T-cell (primary cell): ENCODE measurements at places on chromosomes 7 and 10. TPM values are rescaled to one million over a fixed set of nuclear protein-coding genes. Genes with fewer than 3 reads are reported as not detected.
A peak's percentile ranks its signal among the peaks of the same experiment; 100 is the strongest.

GRCh38 chr7:153193144-153193595 is 433.6 kb downstream of the ACTR3B start:
- H3K4me1 ChIP-seq = no peaks in the 10 kb centered on the region
- DNase-seq = no peak
- H3K27ac ChIP-seq = no peak overlapping the region
- no peaks in the 10 kb centered on the region for H3K36me3 ChIP-seq
- no peaks in the 10 kb centered on the region for H3K27me3 ChIP-seq
- no peak overlapping the region for H3K4me3 ChIP-seq

DNA sequence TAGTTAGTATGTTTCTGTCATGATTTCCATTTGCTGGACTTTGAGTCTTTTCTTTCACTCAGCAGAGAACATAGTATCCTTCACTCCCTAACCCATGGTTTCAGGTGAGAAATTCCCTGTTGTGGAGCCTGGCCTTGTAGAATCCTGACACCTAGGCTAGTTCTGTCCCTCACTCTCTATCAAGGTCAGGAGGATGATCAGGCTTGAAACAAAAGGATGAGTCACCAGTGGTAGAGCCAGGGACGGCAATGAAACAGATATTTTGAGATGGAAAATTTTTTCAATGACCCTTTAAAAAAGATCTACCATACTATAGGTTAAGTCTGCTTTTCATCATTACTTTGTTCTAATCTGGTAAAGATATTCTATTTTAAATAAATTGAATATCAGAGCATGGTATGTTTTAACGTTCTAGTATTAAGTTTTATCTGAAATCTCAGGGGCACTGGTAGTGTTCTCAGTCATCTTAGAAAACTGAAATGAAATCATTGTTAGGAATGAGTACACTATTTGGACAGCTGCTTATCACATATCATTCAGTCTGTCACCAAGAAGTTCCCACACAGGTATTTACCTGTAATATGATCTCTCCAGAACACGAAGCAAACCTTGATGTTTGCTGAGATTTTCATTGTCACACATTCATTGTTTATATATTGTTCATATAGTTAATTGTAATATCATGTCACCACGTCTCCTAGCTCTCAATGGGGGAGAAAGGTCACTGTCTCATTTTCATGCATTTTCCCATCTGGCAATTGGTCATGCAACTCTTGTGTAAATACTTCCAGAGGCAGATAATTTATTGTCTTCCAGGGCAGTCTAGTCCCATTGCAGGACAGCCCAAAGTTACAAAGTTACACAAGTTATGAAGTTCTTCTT is 299.9 kb upstream of the LRRTM3 start:
- no peaks in the 10 kb centered on the region for H3K27me3 ChIP-seq
- no peak for DNase-seq
- H3K4me1 ChIP-seq = no peaks in the 10 kb centered on the region
- no peak overlapping the region for H3K4me3 ChIP-seq
- H3K27ac ChIP-seq = no peak overlapping the region
- H3K36me3 ChIP-seq = no peaks in the 10 kb centered on the region

DNA sequence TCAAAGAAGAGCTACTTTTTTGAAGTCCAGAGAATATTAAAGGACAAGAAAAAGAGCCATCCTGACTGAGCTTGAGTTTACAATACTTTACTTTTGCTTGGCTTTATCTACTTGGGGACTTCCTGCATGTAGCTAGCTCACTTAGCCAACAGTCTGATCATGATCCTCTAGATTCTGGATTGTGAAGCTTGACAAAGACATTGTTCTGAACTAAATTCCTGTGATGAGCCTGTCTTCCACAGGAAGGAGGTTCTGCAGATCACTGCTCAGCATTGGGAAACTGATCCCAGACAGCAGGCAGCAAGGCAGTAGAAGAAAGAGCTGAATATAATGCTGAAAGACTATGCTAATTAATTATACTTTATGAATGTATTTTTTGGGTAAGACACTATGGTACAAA is 296.4 kb downstream of the DGKB start:
- H3K27ac ChIP-seq = no peak overlapping the region
- no peaks in the 10 kb centered on the region for H3K27me3 ChIP-seq
- no peaks in the 10 kb centered on the region for H3K36me3 ChIP-seq

The TFR2 gene
- total RNA-seq = 3.8 TPM

DNA sequence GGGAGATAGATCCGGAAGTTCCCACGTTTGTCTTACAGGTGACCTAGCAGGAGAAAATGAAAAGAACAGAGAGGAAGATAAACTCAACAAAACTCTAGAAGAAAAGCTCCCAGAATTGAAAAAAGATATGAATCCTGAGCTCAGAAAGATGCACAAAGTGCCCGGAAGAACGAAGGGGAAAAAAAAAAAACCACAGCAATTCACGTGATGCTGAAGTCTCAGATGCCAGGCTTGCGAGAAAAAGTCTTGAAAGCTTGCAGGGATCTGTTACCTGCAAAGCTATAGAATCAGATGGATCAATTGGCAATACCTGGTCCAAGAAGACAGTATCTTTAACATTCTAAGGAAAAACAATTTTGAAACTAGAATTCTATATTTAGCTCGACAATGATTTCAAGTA is 33.5 kb downstream of the CARD11 start:
- H3K4me1 ChIP-seq = peaks cover 42% of the 10 kb centered on the region
- H3K27me3 ChIP-seq = no peaks in the 10 kb centered on the region
- peaks cover 32% of the 10 kb centered on the region for H3K36me3 ChIP-seq
- H3K4me3 ChIP-seq = no peak overlapping the region
- DNase-seq = no peak
- H3K27ac ChIP-seq = no peak overlapping the region

GRCh38 chr10:27748601-27749000 is 3.0 kb upstream of the MKX start:
- H3K36me3 ChIP-seq = no peaks in the 10 kb centered on the region
- no peak overlapping the region for H3K27ac ChIP-seq
- peaks cover 14% of the 10 kb centered on the region for H3K4me1 ChIP-seq
- H3K4me3 ChIP-seq = no peak overlapping the region
- H3K27me3 ChIP-seq = peaks cover 16% of the 10 kb centered on the region

The ATP6V0A4 gene
- not detected for total RNA-seq

- H3K36me3 ChIP-seq = no peaks in the 10 kb centered on the region
- H3K4me1 ChIP-seq = no peaks in the 10 kb centered on the region
- DNase-seq = no peak
- no peaks in the 10 kb centered on the region for H3K27me3 ChIP-seq
Measured at GRCh38 chr7:1322240-1323110, 89.8 kb downstream of the UNCX start.

DNA sequence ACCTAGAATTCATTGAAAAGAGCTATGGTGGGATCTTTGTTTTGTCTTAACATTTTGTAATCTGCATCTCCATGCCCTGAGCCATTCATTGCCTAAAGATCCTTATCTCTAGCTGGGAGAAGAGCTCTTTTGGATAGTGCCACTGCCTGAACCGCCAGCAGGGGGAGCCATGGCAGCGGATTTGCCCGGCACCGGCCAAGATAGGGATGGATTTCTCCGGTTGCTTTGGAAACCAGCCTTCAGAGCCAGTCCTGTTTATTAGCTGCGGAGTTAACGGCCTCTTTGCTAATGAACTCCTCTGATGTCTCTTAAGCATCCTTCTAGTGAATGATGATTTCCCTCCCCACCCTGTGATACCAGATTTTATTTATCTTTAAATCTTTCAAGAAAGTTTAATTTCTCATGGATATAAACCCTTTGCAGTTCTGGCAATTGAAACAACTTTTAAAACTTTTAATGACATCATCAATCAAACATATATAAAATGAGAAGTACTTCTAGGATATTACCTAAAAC is 58.2 kb upstream of the LYZL2 start:
- no peak overlapping the region for H3K27ac ChIP-seq
- no peak overlapping the region for H3K4me3 ChIP-seq
- peaks cover 16% of the 10 kb centered on the region for H3K27me3 ChIP-seq

DNA sequence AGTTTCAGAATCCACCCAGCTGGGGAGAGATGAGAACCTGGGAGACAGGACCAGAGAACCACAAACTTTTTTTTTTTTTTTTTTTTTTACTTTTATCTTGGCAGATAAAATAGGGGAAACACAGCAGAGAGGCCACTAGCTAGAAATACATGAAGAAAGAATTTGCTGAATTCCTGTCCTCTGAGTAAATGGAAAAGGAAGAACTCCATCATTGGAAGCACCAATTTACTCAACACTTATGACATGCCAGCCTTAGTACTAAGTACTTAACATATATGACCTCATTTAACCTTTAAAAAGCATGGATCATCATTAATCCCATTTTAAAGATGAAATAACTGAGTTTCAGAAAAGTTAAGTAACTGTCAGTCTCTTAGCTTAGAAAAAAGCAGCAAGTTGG is 343.0 kb upstream of the NPSR1 start:
- H3K27ac ChIP-seq = no peak overlapping the region
- peaks cover under 1% of the 10 kb centered on the region for H3K27me3 ChIP-seq
- no peak for DNase-seq
- no peaks in the 10 kb centered on the region for H3K36me3 ChIP-seq
- no peaks in the 10 kb centered on the region for H3K4me1 ChIP-seq

The ERVW-1 gene
- not detected for total RNA-seq

- DNase-seq = no peak
- H3K4me3 ChIP-seq = no peak overlapping the region
- H3K27me3 ChIP-seq = no peaks in the 10 kb centered on the region
- no peaks in the 10 kb centered on the region for H3K36me3 ChIP-seq
Measured at GRCh38 chr7:142413280-142414000, 155.6 kb upstream of the PRSS58 start.

- H3K4me1 ChIP-seq = no peaks in the 10 kb centered on the region
- H3K4me3 ChIP-seq = no peak overlapping the region
- no peak overlapping the region for H3K27ac ChIP-seq
- H3K36me3 ChIP-seq = no peaks in the 10 kb centered on the region
- no peak for DNase-seq
Measured at GRCh38 chr10:124268976-124269375, 149.7 kb downstream of the OAT start.

DNA sequence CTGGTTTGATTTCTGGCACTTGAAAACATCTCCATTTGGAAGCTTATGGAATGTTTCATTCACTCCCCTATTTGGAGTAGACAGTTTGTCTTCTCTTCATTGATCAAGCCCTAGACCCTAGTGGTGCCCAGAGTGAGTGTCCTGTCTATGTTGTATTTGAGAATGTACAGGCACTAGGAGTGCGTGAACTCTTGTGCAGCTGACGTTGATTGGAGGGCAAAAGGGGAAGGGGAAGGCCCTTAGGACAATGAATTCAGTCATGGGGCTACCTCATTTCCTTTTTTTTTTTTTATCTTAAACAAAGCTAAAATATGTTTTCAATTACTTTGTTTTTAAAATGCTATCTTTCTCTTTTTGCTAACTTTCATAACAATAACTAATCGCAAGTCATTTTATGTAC is 66.5 kb downstream of the ADD3 start:
- H3K4me3 ChIP-seq = no peak overlapping the region
- peaks cover 74% of the 10 kb centered on the region for H3K4me1 ChIP-seq
- no peaks in the 10 kb centered on the region for H3K27me3 ChIP-seq
- peak overlapping the region; percentile 39 for H3K27ac ChIP-seq
- DNase-seq = no peak
- no peaks in the 10 kb centered on the region for H3K36me3 ChIP-seq

The ITPRID1 gene
- not detected for total RNA-seq

GRCh38 chr10:43293677-43294057 is 26.8 kb upstream of the RASGEF1A start:
- peak overlapping the region; percentile 84 for H3K27ac ChIP-seq
- H3K4me1 ChIP-seq = peaks cover 4% of the 10 kb centered on the region

DNA sequence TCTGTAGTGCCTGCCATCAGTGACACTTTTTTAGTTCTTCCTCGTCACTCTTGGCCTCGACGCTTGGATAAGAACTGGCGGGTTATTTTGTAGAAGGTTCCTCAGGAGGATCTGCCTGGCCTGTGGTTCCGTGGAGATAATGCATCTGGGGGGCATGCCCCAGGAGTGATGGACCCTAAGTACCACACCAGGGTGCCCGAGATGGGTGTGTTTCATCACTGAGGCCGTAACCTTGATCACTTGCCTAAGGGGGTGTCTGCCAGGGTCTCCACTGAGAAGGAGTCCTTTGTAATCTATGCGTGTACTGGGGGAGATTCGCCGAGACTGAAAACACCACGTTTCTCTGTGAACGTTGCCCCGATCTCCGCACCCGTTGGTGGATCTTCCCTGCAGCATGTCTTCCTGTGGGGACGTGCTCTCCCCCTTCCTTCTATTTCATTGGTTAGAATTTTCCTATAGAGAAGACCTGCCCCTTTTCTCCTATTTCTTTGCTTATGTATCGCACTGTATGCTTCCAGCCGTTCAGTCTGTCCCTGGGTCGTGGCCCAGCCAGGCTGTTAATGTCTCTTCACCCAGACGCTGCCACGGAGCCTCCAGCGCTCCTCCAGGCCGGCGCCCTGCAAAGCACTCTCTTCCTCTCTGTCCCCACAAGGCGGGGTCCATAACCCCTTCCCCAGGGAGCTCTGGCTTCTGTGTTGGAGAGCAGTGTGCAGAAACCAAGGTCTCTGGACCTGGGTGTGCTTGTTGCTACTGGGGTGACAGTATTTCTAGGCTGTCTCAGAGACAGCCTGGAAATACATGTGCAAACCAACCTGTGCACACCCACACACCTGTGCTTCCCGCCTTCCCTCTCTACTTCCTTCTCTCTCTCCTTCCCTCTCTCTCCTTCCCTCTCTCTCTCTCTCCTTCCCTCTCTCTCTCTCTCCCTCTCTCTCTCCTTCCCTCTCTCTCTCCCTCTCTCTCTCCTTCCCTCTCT is 14.4 kb upstream of the DPYSL4 start:
- H3K27me3 ChIP-seq = peaks cover 40% of the 10 kb centered on the region
- no peak for DNase-seq
- no peaks in the 10 kb centered on the region for H3K4me1 ChIP-seq
- no peaks in the 10 kb centered on the region for H3K36me3 ChIP-seq
- no peak overlapping the region for H3K27ac ChIP-seq

The ZPBP gene
- not detected for total RNA-seq

- H3K4me3 ChIP-seq = no peak overlapping the region
- peaks cover 58% of the 10 kb centered on the region for H3K4me1 ChIP-seq
- H3K27me3 ChIP-seq = no peaks in the 10 kb centered on the region
- H3K36me3 ChIP-seq = peaks cover 30% of the 10 kb centered on the region
Measured at GRCh38 chr10:110505130-110505770, 7.5 kb downstream of the DUSP5 start.

DNA sequence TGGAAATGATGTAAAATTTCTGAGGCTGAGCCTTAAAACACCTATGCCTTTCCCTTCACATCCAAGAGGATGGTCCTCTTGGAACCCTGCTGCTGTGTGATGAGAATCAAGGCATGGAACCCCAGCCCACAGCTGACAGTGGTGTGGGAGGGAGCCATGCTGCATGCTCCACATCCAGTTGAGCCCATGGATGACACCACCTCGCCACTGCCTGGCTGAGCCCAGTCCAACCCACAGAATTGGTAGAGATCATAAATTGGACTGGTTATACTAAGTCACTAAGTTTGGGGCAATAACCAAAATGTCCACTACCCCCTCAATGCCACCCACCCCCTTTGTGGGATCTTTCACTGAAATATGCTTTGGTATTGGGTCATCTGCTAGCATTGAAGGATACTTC is 45.9 kb upstream of the C10orf90 start:
- H3K36me3 ChIP-seq = no peaks in the 10 kb centered on the region
- no peak overlapping the region for H3K4me3 ChIP-seq
- H3K27ac ChIP-seq = no peak overlapping the region
- H3K27me3 ChIP-seq = no peaks in the 10 kb centered on the region
- DNase-seq = no peak
- H3K4me1 ChIP-seq = no peaks in the 10 kb centered on the region

The CYP26C1 gene
- total RNA-seq = 0.20 TPM
